ENCODE measurements at places on chromosomes 4 and X.

- DNase-seq: no peak
These were observed at the start of gene OTUD5 for GRCh38 chrX:48957477-48957826. Gene OTUD5 (minus strand): TSS chrX:48957607. CDS start chrX:48957570, 37 bp downstream.

- no peak for DNase-seq
These were observed 74.1 kb downstream of the EVC start for GRCh38 chr4:5784960-5785611.

- DNase-seq: no peak
These were observed 7.5 kb downstream of the FRYL start for GRCh38 chr4:48772556-48772955.

DNA sequence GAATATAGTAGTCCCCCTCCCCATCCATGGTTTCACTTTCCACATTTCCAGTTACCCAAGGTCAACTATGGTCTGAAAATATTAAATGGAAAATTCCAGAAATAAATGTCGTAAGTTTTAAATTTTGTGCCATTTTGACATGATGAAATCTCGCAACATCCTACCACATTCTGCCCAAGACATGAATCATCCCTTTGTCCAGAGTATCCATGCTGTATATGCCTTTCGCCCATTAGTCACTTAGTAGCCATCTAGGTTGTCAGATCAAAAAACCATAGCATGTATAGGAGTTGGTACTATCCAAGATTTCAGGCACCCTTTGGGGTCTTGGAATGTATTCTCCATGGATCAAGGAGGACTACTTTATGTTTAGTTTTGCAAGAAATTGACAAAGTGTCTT, 8.3 kb downstream of the PRRG1 start:
- no peak for DNase-seq

GRCh38 chr4:115515366-115515765, 401.9 kb upstream of the NDST4 start:
- no peak for DNase-seq

Measured in dermis blood vessel endothelial cell (primary cell).